Stimulated activated CD4-positive, alpha-beta T cell treated with anti-CD3 and anti-CD28 coated beads, Interleukin-12 subunit alpha, Interleukin-12 subunit beta, amount 100 ng/mL, for 4 hours (primary cell): ENCODE measurements at places on chromosomes 13 and 19.

DNA sequence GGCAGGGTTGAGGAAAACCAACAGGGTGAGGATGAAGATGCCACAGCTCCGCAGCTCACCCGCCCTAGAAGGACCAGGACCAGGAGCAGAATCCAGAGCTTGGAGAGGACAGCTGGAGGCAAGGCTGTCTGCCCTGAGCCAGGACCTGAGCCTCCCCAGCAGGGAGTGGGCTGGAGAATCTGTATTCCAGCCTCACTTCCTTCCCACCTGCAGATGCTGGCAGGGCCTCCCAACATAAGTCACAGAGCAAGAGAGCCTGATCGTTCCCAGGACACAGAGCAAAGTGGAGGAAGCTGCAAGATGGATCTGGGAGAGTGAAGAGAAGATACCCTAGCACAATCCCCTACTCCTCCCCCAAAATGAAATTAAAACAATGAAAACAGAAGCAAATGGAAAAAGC, 61.7 kb upstream of the WASF3 start:
- no peak for DNase-seq

- no peak for DNase-seq
Measured at GRCh38 chr13:83007226-83007625, 875.0 kb downstream of the SLITRK1 start.

GRCh38 chr13:91664039-91664438, 265.6 kb downstream of the GPC5 start:
- DNase-seq, result no peak

- no peak for DNase-seq
Measured at GRCh38 chr19:45045671-45046353, 7.0 kb downstream of the CLASRP start.

GRCh38 chr13:76350399-76350798, 535.8 kb downstream of the KCTD12 start:
- no peak for DNase-seq

GRCh38 chr19:28596561-28597071, 616.3 kb downstream of the UQCRFS1 start:
- DNase-seq, result no peak

- DNase-seq, result no peak
Measured at GRCh38 chr13:113863524-113864272, at the start of gene GAS6. Gene GAS6 (minus strand): TSS chr13:113864076. CDS start chr13:113863920, 156 bp downstream.

GRCh38 chr19:1837625-1838105, 10.6 kb downstream of the REXO1 start:
- DNase-seq, result peak; percentile 61

DNA sequence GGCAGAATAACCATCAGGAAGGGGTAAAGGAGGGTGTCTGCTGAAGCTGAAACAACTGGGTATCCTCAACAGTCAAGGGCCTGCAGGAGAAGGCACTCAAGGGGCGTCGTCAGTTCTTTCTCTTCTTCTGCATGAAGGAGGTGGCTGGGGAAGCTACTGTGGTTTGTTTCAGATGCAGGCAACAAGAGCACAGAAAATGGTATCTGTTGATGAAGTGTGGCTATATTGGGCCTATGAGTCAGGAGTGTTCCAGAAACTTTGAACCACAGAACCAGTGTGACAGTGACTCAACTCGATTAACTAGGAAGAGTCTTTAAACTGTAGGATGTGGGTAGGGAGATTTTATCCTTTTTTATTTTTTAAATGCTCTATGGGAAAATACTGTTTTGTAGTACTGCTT, 686.3 kb downstream of the FGF9 start:
- no peak for DNase-seq
